Glomerular endothelial cell (primary cell): ENCODE measurements at places on chromosomes 12 and 14. TPM values are rescaled to one million over a fixed set of nuclear protein-coding genes. Genes with fewer than 3 reads are reported as not detected.

- no peak for DNase-seq
These were observed 239.5 kb upstream of the DCN start for GRCh38 chr12:91422127-91422526.

DNA sequence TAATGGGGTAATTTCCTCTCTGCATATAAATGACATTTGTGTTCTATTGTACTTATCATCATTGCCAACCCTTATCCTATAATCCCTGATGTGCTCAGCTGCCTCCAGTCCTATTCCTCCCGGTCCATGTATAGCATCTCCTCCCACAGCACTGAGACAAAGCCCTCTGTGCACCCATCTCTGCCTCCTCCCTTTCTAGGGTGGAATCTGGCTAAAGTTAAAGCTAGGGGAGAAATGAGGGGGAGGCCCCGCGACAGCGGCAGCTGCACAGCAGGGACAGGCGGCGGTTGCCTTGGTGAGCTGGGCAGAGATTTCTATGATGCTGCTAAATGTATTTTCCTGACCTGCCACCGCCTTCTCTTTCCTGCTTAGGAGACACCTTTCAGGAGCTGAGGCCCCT is 12.8 kb upstream of the ZDHHC22 start:
- DNase-seq: no peak

DNA sequence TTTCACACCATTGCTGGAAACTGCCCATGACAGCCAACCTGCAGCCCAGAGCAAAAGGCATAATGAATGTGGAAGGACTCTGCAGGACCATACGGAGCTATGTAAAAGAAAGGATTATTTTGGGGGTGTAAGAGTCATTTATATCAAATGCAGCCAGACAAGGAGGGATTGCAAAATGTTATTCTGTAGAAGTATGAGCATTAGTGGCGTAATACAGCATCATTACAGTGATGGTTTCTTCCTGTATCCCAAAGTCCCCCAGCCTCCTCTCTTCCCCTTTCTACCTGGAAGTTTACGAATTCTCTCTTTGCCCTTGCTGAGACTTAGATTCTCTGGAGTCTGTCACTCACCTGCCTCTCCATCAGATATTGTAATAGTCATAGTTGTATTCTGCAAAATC is 89.9 kb downstream of the BORCS5 start:
- no peak for DNase-seq

The GPR132 gene
- total RNA-seq: 0.82 TPM in 1 of 2 replicates, not detected in the other

DNA sequence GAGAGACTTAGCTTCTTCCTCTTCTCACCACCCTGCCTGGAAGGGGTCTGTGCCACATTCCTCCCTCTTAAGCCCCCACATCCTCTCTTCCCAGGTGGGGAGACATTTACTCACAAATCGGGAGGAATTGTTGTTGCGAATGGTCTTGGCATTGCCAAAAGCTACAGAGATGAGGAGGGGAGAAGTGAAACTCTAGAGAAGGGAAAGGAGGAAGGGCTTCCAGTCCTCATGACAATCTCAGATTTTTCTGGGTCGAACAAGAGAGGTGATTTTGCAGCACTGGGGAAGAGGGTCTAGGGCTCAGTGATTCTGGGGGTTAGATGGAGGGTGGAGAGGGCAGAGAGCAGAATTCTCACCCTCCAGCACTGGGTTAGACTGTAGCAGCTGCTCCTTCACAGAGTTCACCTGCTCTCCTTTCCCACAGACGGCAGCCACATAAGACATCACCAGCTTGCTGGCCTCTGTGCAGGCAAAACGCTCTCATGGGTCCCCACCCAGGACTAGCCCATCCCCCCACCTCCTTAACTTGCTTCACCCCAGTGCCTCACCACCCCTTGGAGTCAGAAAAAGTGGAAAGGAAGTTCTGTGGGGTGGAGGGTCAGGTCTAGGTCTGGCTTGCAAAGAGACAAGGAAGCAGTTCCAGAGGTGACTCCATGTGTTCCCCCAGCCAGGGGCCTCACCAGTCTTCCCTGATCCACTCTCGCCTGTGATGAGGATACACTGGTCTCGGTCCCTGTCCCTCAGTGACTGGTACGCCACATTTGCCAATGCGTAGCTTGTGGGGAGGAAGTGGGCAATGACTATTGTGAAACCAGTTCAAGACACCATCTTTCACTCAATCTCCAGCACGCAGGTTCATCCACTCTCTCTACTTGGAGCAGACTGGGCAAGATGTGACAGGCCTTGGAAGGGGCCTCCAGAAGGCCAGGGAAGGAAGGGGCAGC is 2.7 kb downstream of the MYO1A start:
- DNase-seq: no peak

- no peak for DNase-seq
These were observed 55.6 kb downstream of the CLIP1 start for GRCh38 chr12:122366685-122367475.

The DAAM1 gene
- 13.8 and 34.2 TPM in 2 replicates for total RNA-seq
